ENCODE measurements at places on chromosomes 4 and X. TPM values are rescaled to one million over a fixed set of nuclear protein-coding genes. Genes with fewer than 3 reads are reported as not detected.

Gene CTAG1A
- not detected for total RNA-seq

Gene P2RY8
- 105 TPM for total RNA-seq

Gene FGFBP1
- total RNA-seq: not detected

Gene DSPP
- total RNA-seq: not detected

Gene CLNK
- not detected for total RNA-seq

Gene SORBS2
- total RNA-seq: not detected

Gene XAGE2
- total RNA-seq: not detected

All from activated T-helper 17 cell treated with anti-CD3 and anti-CD28 coated beads, Interleukin-2, amount 50 U/mL, for 72 hours (primary cell).